NCI-H1436 treated with DMSO at 0.1 percent for 48 hours (cell line): ENCODE measurements at places on chromosomes 2 and 18.

- no peak for DNase-seq
These were observed at the start of gene PPM1B for GRCh38 chr2:44168681-44169154. PPM1B (plus strand) TSS chr2:44168875; CDS start chr2:44201200, 32,325 bp downstream.

DNA sequence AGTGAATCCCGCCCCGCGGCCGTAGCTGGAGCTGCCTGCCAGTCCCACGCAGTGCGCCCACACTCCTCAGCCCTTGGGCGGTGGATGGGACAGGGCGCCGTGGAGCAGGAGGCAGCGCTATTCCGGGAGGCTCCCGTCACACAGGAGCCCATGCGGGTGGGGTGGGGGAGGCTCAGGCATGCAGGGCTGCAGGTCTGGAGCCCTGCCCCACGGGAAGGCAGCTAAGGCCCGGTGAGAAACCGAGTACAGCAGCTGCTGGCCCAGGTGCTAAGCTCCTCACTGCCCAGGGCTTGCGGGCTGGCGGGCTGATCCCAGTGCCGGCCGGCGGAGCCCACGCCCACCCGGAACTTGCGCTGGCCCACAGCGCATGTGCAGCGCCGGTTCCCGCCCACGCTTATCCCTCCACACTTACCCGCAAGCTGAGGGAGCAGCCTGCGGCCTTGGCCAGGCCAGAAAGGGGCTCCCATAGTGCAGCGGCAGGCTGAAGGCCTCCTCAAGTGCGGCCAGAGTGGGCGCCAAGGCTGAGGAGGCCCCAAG, 1152.8 kb upstream of the CELF4 start:
- no peak for DNase-seq

DNA sequence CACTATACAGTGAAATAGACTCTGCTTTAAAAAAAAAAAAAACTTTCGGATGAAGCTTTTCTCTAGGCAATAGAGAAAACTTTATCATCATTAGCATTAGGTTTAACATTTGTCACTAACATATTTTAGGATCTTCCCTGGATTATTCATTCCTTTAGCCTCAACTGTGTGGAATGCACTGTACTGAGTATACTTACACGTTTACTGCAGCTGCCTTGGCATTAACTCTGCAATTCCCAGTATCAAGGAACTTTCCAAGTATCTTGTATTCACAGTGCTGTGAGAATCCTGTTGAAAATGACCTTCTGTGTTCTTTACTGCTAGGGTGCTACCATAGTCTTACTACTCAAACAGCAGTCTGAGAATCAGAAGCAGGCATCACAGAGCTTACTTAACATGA, 328.2 kb upstream of the COL3A1 start:
- no peak for DNase-seq

- no peak for DNase-seq
These were observed 7.0 kb downstream of the ZEB2 start for GRCh38 chr2:144512891-144513351.

GRCh38 chr2:206800506-206801417, 35.4 kb downstream of the FASTKD2 start:
- peak; percentile 26 for DNase-seq

DNA sequence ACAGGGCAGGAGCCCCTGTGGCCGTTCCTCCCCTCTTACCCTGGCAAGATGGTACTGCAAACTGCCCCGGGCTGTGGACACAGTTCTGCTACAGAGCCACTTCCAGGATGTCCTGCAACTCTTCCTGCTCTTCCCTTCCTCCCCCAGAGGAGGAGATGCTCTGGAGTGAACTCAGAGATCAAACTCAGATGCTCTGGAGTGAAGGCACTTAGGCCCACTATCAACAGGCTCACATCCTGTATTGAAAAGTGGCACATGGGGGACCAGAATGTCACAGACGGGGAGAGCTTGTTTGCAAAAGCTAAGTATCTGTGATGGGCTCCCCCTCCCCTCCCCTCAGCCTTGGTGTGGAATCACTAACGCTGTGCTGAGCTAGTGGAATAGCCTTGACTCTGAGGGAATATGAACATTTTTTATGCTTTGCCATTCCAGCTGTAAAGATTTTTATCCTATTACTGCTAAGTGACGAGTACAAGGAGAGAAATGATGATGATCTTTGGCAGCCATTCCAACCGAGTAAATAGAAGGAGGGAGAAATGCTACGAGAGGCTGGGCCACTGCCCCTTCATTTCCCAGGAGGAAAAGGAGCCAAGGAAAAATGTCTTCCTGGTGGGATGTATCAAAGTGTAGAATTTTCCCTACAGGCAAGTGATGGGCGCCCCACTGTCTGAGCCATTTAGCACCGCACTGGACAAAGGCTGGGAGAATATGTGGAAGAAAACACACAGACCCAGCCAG, 152.6 kb downstream of the GALNT14 start:
- no peak for DNase-seq

DNA sequence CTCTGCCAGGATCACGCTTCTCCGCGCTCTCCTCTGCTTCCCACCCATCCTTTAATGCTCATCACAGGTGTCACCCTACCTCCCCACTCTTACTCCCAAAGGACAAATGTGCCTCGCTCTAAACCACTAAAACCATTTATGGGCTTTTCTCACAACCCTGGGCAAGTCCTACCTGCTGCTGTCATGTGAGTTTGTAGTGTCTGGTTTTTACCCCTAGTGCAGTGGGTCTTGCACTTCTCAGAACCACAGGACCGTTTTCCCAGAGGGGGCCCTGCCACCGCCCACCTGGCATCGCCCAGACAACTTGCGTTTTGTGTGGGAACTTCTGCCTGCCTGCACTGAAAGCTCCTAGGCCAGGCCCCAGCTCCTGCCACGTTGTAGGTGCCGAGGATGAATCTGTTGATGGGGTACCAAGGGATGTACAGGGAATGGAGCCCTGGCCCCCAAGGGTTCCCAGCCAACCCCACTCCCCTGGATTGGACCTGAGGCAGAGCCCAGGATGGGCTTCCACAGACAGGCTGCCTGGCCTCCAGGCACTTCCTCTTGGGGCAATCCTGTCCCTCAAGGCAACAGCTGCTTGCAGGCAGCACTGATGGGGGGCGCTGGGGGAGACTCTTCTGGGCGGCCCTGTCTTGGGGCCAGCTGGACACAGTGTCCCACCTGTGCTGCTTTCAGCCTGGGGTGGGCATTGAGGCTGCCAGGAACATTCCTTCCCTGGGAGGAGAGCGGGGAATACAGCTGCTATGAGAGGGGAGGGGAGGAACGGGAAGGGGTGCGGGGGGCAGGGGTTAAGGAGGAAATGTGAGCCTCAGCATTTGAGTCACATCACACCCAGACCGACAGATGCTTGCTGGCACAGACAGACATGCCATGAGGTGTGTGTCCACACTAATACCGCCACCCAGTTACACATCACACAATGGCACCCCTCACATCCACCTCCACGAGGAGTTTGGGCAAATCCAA, 176.3 kb downstream of the ZFP36L2 start:
- DNase-seq = no peak

- no peak for DNase-seq
These were observed 9.0 kb upstream of the NRP2 start for GRCh38 chr2:205673312-205673711.

- no peak for DNase-seq
These were observed 122.0 kb downstream of the SPTBN1 start for GRCh38 chr2:54577944-54578647.

DNA sequence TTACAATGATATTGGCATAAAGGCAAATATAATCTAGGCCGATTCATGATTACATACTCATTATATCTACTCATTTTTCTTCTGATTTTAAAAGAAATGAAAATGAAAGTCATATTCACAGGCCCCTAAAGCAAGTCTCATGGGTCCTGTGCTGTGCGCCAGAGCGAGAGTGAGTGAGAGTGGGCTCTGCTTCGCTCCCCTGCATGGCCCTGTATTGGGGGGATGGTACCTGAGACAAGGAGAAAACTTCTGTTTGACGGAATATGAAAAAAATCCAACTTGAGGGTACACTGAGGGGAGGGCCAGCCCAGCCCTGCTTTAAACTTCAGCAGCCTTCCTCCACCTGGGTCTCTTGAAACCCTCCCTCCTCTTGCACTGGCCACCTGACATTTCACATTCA, 81.4 kb upstream of the RGPD5 start:
- DNase-seq = no peak

DNA sequence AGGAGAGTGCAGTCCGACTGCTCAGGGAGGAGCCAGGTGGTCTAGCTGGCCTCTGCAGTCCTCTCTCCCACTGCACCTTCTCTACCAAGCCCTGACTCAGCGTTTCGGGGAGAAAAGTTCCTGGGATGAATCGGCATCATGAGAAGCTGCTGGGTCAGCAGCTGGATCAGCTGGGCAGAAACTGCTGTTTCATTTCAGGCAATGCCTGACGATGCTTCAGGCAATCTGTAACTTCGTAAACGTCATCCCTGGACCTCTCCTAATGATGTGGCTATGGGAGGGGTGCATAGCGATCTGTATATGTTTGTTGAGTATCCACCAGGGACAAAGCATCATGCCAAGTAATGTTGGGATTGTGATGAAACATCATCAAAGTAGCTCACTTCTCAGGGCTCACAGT, 20.7 kb downstream of the LIPG start:
- DNase-seq = no peak

- no peak for DNase-seq
These were observed 40.5 kb downstream of the ABCG8 start for GRCh38 chr2:43879261-43879660.

DNA sequence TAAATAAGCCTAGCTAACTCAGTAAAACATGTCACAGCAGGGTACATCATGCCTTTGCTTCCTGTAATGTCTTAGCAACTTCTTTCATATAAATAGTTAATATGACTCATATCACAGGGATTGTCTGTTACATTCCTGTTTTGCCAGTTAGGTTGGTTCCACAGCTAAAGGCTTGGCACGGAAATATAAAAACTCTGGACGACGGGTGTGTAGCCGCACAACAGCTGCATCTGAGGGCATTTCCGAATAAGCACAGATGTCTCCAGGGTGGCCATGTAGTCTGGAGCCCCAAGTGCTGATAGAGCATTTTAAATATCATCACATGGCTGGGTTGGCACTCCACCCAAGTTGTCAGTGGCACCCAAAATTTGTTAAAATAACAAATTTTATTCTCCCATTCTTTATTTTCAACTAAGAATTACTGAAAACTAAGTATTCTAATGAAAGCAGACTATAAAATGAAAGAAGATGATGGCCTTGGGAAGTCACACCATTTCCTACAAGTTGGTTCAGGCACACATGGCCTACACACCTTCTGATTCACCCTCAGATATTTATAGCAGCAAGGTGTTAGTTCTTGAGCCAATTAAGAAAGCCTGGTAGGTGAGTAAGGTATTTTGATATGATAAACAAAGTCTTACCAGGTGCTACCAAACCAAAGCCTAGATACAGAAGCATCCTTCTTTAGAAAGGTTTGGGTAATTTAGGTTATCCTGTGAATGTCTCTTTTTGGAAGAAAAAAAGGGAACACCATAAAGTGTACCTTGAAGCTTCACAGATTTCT, 61.8 kb upstream of the STK17B start:
- DNase-seq = no peak

- no peak for DNase-seq
These were observed 23.9 kb upstream of the SCYGR5 start for GRCh38 chr2:227642656-227643055.

DNA sequence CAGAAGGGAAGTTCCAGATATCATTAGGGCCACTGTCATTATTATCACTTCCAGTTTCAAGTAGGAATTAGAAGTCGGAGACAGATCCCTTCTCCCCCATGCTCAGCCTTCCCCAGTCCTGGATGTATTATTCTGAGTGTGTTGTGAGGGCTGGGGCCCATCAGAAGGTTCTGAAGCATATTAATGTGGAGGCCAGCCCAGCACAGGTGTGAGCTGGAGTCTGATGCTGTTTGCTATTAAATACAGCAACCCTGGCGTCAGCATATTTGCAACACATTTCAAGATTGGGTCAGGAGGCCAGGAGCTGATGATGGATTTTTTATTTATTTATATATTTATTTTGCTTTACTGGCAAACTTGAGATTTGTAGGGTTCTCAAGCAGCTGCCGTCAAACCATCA, 195.2 kb downstream of the NRP2 start:
- no peak for DNase-seq

GRCh38 chr2:23411752-23412431, 26.9 kb downstream of the KLHL29 start:
- no peak for DNase-seq

GRCh38 chr2:115543024-115543423, 1100.6 kb downstream of the DPP10 start:
- no peak for DNase-seq

- no peak for DNase-seq
These were observed 130.7 kb upstream of the GPC1 start for GRCh38 chr2:240304746-240305161.

- no peak for DNase-seq
These were observed 36.7 kb downstream of the SLC9A4 start for GRCh38 chr2:102509749-102510148.

GRCh38 chr2:169286624-169287231, 75.6 kb downstream of the LRP2 start:
- DNase-seq = no peak

- no peak for DNase-seq
These were observed 21.6 kb upstream of the USP34 start for GRCh38 chr2:61492476-61492875.

DNA sequence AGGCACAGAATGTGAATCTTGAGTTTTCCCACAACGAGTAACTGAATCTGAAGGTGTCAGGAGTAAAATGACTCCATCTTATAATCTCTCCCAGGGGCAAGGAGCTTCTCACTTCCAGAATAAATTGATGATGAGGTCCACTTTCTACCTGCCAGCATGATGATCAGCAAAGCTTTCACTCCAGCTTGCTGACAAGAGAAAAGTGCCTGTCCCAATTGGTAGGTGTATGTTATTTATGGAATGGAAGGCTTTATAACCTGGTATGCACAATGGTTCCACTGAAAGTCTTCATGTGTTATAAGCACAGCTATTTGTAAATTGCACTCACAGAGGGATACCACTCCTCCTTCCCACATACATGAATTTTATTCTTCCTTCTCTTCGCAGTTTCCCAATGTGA, 401.0 kb upstream of the UBE2E3 start:
- DNase-seq = no peak

GRCh38 chr2:201953880-201954279, 79.8 kb upstream of the FZD7 start:
- DNase-seq = no peak

DNA sequence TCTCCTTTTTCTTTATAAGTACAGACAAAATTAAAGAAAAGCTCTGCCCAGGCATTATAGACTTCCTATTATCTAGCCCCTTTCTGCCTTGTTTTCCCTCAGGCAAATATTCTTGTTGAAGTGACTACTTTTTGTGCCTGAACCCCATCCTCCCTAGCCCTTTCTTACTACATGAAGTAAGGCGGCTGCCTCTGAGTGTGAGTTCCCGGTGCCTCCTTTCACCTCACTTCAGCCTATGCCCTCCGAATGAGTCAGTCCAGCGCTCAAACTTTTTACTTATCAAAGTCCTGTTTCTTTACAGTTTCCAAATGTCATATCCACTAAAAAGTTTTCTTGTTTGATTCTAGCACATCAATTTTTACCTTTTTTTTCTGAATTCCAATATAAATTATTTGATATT, 778.3 kb upstream of the NRXN1 start:
- DNase-seq = no peak
